ENCODE measurements at places on chromosomes 2 and 18.

- DNase-seq = no peak
Measured at GRCh38 chr2:191018643-191019119, 4.7 kb upstream of the STAT1 start.

- DNase-seq = no peak
Measured at GRCh38 chr18:61336766-61337165, 3.5 kb downstream of the CDH20 start.

GRCh38 chr18:44815108-44815507 lies 134.4 kb downstream of the SETBP1 start:
- DNase-seq = no peak

- DNase-seq = no peak
Measured at GRCh38 chr2:21657445-21657844, 533.7 kb downstream of the TDRD15 start.

GRCh38 chr18:990197-990596 lies 85.5 kb downstream of the ADCYAP1 start:
- DNase-seq = no peak

- no peak for DNase-seq
Measured at GRCh38 chr2:173990970-173991819, 26.0 kb upstream of the SP3 start.

DNA sequence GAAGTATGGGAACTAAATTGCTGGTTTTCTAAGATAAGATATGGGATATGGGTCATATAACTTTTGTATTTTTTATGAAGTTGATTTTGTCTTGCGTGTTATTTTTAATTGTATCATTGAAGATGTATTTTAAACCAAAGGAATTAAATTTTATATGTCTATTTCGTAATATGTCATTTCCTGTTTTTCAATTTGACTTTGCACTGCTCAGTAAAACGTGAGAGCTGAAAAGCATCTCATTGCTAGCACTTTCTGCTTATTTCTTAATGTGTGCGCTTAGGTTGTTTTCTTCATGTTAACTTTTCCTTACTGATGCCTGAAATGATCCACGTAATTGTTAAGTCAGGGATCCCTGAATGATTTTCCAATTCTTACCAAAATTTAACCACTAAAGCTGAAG lies 41.2 kb upstream of the KLF11 start:
- DNase-seq = no peak

GRCh38 chr18:11994703-11995444 lies 13.6 kb downstream of the IMPA2 start:
- DNase-seq = no peak

DNA sequence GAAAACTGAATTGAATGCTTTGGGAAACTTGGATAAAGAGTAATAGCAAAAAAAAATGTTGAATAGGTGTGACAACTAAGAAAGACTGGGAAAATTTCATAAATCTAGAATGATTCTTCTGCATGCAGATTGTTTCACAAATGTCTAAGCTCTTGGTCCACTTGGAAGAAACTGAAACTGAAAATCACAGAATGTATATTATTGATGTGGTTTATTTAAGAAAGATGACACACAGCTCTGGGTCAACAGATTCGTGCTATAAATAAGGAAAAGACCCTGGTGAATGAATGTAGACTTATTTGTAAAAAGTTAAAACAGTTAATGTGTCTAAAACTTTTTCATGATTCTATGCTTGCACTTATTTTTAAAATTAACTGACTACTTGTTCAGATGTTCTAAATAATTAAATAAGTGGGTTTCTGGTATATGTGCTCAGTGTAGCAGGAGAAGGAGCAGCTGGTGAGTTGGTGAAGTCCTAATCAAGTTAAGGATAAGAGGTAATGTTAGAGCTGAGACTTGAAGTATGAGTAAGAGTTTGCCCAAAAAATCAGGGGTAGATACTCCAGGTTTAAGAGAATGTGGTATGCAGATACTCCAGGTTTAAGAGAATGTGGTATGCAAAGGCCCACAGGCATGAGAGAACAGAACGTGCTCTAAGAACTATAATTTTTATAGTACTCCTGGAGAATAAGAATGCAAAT lies 24.5 kb downstream of the UGP2 start:
- DNase-seq = no peak

DNA sequence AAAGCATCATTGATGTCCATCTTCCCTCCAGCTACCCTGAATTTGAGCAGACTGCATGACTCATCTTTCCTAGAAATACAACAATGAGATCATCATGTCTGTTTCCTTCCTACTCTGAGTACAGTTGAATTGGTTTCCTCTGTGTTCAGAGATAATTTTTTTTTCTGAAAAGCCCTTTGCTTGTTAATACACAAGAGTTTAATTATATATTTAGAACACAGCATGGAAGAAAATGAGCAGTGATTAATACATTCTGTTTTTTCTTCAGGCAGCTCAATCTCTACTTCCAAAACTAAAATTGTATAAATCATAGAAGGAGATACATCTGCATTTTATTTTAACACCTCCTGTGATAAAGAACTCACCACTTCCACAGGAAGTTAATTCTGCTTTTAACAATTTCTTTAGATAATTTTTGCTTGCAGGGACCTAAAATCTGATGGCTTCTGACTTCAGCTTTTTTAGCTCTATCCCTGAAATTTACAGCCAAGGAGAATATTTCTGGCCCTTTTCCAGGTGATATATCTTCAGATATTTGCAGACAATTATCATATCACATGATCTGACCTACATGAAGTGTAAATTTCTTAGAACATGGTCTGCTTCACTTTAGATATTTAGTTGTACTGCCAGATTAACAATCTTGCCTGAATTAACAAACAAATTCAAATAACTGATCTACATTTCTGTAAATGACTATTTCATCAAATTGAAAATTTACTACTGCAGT lies 249.0 kb downstream of the TRIB2 start:
- DNase-seq = no peak

DNA sequence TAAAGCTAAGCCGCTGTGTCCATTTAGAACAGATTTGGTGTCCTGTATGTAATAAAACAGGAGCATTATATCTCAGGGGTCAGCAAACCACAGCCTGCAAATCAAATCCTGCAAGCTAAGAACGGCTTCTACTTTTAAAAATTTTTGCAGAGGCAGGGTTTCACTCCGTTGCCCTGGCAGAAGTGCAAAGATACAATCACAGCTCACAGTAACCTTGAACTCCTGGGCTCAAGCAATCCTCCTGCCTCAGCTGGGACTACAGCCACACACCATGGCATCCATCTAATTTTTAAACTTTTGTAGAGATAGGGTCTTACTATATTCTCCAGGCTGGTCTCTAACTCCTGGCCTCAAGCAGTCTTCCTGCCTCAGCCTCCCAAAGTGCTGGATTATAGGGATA lies 28.6 kb upstream of the NPC1 start:
- no peak for DNase-seq

- DNase-seq = no peak
Measured at GRCh38 chr2:127177617-127178263, 42.4 kb downstream of the CYP27C1 start.

DNA sequence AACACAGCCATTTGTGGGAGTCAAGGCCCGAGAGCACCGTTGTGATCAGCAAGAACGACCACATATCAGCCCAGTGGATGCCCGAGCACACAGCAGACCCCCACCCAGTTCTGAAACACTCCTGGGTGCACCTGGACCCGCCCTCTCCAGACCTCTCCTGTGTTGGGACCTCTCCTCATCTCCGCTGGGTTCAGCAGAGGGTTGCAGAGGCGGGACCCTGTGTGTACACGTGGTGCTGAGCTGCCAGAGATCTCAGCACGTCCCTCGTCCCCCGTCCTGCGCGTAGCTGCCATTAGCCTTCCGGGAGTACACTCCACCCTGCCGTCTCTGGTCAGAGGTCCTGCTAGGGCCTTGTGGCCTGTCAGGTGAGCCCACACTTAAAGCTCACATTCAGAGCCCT lies 51.7 kb downstream of the ADI1 start:
- no peak for DNase-seq

DNA sequence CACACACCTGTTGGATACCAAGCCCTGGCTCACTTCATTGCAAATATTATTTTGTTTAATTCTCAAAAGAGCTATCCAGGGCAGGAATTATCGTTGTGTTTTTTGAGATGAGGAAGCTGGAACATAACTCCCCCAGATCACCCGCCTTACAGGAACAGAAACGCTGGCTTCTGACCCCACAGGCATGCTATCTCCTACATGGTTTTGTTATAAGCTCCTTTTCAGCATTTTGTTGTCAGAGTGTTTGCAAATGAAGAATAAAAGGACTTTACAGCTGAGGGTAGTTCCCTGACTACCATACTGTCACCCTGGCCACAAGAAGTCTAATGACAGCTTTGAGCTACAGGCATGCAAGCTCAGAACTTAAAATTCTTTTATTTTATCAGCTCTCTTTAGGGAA lies 62.0 kb upstream of the MRPS9 start:
- DNase-seq = no peak

DNA sequence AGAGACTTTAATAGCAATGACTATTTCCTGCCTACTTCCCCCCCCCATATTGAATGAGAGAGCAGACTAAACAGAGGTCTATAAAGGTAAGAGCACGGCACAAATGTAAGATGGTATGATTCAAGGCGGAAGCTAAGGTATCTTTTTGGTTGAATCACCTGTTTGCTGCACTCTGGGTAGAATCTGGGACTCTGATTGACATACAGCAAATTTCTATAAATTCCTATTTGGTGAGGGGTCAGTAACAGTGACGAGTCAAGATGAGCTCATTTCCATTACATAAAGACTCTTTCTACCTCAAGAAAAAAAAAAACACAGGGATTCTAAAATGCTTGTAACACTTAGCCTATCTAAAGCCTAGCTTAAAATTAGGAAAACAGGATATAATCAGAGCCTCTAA lies 297.3 kb downstream of the TNS1 start:
- no peak for DNase-seq

DNA sequence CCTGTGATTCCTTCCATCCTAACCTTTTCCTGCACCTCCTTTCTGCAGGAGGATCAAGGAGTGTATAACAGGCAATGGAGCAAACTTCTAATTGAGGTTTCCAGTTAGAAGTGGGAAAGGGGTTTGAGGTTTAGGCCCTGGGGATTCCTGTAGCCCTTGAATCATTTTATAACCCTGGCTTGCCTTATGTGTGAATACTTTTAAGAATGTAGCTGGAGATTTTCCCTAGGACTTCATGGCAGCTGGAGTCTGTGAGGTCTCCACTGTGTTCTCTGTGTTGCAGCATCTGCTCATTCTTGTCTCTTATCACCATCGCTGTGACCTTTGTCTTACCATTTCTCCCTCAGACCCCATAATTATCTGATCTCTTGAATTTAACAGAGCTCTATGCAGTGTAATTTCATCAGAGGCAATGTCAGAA lies 370.2 kb upstream of the SLC14A2 start:
- no peak for DNase-seq
